ENCODE measurements at places on chromosomes 6 and 20.

- no peak for DNase-seq
Measured at GRCh38 chr6:42237857-42238256, 20.2 kb upstream of the MRPS10 start.

GRCh38 chr6:133553652-133554051, 312.5 kb downstream of the EYA4 start:
- no peak for DNase-seq

GRCh38 chr20:50848341-50848808, 53.5 kb downstream of the BCAS4 start:
- DNase-seq, result no peak

DNA sequence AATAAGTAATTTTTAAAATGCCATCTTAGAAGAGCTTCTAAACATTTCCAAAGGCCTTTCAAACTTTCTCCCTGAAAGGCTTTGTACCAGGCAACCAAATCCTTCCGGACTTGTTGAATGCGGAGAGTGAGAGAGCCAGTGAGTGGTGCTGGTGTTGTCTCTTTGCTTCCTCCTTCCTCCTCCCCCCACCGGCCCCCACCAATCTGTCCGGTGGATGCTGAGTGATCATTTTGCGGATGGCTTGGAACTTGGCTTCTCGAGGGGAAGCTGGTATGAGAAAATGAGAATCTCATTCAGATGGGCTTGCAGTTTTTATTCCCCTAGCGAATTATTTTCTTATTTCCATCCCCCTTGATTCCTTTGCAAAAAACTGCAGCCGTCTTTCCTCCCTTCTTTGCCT, 97.3 kb downstream of the ANKRD60 start:
- no peak for DNase-seq

DNA sequence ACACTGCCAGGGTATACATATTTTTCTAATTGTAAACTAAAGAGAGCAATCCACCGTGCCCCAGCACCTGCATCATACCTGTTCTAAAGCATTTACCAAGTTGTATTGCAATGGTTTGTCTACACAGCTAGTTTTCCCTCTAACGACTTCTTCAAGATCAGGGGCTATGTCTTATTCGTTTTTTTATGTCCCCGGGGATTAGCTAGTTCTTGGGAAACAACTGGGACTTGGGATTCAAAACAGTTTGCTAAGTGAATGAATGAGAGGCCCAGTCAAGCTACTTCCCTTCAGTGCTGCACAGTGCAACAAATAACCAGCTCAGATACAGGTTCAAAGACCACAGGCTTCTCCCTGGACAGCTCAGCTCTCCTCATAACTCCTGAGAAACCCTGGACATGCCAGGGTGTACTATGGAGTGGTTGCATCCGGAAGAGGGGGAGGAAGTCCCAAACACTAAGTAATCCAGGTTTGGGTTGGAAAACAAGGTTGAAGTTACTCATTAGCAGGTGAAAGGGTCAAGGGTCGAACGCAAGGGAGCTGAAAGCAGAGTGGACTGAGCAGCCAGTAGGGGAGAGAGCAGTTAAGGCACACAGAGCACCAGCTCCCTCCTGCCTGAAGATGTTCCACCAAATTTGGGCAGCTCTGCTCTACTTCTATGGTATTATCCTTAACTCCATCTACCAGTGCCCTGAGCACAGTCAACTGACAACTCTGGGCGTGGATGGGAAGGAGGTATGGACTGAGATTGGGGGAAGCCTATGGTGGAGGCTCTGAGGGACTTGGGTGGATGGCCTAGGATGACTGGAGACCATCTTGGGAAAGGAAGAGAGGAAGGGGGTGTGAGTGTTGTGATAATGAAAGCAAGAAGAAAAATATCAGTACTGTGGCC, at the start of gene APOM:
TSS of gene APOM (plus strand) at position 546 of the 889 bp plus-strand sequence. CDS start at position 619, 73 bp downstream.
- no peak for DNase-seq

GRCh38 chr6:147742440-147742839, 233.9 kb downstream of the SAMD5 start:
- no peak for DNase-seq

DNA sequence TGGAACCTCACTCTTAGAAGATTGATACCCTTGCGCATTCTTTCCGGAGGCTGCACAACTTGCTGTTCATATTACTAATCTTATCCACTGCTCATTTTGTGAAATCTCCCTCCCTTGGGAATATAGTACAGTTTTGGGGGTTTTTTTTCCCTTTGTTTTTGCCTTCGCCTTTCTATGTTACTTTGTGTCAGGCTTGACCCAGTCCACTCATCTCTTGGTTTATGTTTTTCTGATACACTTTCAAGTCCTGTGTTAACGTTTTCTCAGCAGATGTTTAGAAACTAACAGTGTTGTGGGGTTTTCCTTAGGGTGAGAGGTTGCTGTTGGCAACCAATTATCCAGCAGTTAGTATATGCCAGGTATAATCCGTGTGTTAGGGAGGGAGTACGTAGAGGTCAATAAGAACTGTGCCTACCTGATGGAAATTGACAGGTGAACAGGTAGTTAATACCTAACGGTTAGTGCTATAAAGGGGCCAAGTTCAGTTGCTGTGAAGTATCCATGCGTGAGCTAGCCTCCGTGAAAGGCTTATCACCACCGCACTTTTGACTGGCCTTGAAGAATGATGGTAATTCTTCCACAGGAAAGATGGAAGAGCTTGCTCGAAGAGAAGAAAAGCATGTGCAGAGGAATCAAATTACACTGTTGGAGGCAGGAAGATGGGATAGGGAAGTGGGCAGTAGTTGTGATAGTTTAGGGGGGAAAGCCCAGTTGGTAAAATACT, 1.4 kb downstream of the NFYA start:
- no peak for DNase-seq

- no peak for DNase-seq
Measured at GRCh38 chr6:151434369-151434768, 17.6 kb downstream of the RMND1 start.

DNA sequence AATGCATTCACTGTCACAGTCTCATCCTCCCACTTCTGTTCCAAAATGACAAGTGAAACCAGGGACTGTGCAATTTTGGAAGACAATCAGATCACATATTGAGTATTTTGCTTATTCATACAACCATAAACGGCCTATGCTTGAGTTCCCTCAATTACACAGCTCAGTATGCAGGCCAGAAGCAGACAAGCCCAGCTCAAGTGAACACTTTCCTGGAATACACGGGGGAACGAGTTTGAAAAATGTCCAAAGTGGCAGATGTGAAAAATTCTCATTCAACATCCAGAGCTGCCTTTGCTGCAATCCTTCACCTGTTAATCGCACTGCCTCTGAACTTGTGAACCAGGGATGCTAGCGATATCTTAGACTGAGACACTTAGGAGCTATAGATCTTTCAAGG, 190.2 kb downstream of the COL9A1 start:
- DNase-seq, result no peak

GRCh38 chr20:52493171-52493721, 301.7 kb upstream of the ZFP64 start:
- no peak for DNase-seq
